ENCODE measurements at places on chromosomes 3 and 15. TPM values are rescaled to one million over a fixed set of nuclear protein-coding genes. Genes with fewer than 3 reads are reported as not detected.

Gene DNAH12
- total RNA-seq: not detected

Gene FAM174B
- total RNA-seq: 4.0 TPM

Gene ZNF80
- 0.27 TPM for total RNA-seq

Gene HGD
- 0.58 TPM for total RNA-seq

Gene TM6SF1
- total RNA-seq: 1.3 TPM

Gene OR5K2
- not detected for total RNA-seq

Gene EPHA6
- total RNA-seq: not detected

Gene DPH3
- 13.0 TPM for total RNA-seq

Gene SLC27A2
- total RNA-seq: 22.1 TPM

Gene GCSAM
- total RNA-seq: 9.3 TPM

Gene SPINT1
- total RNA-seq: 8.9 TPM

Gene ST8SIA2
- not detected for total RNA-seq

Gene C3orf18
- 31.9 TPM for total RNA-seq

Gene GOLGA6B
- total RNA-seq: not detected

Gene CISH
- 269 TPM for total RNA-seq

Gene TGM5
- total RNA-seq: not detected

Gene SNRPN
- total RNA-seq: 62.2 TPM

Gene CILP
- not detected for total RNA-seq

Gene LMAN1L
- total RNA-seq: not detected

Gene RBPMS2
- not detected for total RNA-seq

Gene NDUFB5
- 110 TPM for total RNA-seq

Gene IL16
- total RNA-seq: 117 TPM

Gene NDN
- total RNA-seq: 1.2 TPM

Gene ASB14
- not detected for total RNA-seq

Gene FHIT
- 10.2 TPM for total RNA-seq

Gene AHSG
- total RNA-seq: not detected

Gene KNG1
- total RNA-seq: not detected

Gene NOX5
- not detected for total RNA-seq

Gene CFAP100
- not detected for total RNA-seq

Gene FRMD4B
- 8.0 TPM for total RNA-seq

Gene POLG
- total RNA-seq: 63.2 TPM

Gene TAGLN3
- 3.2 TPM for total RNA-seq

Gene SAMD7
- total RNA-seq: not detected

Data from activated CD4-positive, alpha-beta T cell treated with anti-CD3 and anti-CD28 coated beads for 36 hours (primary cell).